Foreskin fibroblast (primary cell): ENCODE measurements at places on chromosomes 7 and 10.

GRCh38 chr7:118183428-118183785 is 557 bp upstream of the LSM8 start:
- DNase-seq: no peak

- no peak for DNase-seq
Measured at GRCh38 chr7:91280185-91280584, 16.0 kb downstream of the FZD1 start.

DNA sequence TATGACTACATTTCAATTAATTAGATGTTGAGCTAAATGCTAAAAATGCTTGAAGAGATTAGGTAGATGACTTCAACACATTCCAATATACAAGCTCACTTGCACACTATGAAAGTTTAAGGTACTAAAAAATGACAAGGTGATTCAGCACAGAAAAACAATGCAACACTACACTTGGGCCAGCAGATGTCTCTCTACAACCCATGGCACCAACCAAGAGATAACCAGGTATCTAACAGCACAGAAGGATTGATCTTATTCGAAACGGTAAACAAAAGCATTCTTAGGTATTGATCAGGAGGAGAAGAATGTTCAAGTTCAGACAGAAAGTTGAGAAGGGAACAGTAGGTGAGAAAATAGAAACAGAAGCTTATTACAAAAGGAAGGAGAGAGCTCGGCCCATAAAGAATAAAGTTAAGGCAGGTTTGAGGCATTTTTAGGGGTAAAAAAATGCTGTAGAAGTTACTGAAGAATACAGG is 248.2 kb upstream of the KLF14 start:
- DNase-seq: peak; percentile 36

GRCh38 chr7:17186745-17187530 is 111.5 kb upstream of the AHR start:
- no peak for DNase-seq
